ENCODE measurements at places on chromosomes 3 and 15. TPM values are rescaled to one million over a fixed set of nuclear protein-coding genes. Genes with fewer than 3 reads are reported as not detected.
A peak's percentile ranks its signal among the peaks of the same experiment; 100 is the strongest.

Gene SH3GL3
- not detected for total RNA-seq

Gene FOXB1
- total RNA-seq, result not detected

Gene IL20RB
- total RNA-seq, result 0.35 TPM

Gene GOLGA6A
- not detected for total RNA-seq

Gene KBTBD13
- total RNA-seq, result 9.4 TPM

Gene AMIGO3
- total RNA-seq, result not detected

Gene ICE2
- total RNA-seq, result 24.6 TPM

GRCh38 chr3:42159706-42160472 is 68.7 kb downstream of the TRAK1 start:
- peak; percentile 67 for DNase-seq

GRCh38 chr3:136624894-136625815 is 127.0 kb downstream of the STAG1 start:
- no peak for DNase-seq

DNA sequence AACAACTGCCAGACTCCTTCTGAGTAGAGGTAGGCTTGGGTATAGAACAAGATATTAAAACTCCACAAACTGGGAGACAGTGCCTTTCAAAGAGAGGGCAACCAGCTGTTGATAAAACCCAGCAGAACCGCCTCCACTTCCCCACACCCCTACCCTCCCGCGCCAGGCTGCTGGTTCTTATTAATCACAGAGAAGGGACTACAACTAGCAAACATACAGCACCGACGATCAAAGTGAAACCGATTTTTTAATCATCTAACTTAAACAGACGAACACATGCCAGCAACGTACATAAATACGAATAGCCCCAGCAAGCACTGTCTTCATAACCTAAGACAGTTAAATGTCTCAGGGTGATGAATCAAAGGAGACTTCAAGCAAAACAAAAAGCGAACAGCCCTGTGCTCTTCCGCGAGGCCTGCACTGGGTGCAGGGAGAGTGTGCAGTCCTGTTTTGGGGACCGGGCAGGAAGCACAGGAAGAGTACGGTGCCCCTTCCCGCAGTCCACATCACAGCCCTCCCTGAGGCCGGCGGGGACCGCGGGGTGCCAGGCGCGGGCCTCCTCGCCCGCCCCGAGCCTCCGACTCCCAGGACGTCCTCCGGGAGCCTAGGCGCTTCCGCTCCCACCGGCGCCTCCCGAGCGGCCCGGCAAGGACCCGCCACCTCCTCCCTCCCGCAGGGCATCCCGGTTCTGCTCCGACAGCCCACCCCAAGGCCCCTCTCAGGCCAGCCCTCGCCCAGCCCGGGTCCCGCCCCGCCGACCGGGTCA is 75.1 kb upstream of the VGLL4 start:
- DNase-seq, result peak; percentile 69

DNA sequence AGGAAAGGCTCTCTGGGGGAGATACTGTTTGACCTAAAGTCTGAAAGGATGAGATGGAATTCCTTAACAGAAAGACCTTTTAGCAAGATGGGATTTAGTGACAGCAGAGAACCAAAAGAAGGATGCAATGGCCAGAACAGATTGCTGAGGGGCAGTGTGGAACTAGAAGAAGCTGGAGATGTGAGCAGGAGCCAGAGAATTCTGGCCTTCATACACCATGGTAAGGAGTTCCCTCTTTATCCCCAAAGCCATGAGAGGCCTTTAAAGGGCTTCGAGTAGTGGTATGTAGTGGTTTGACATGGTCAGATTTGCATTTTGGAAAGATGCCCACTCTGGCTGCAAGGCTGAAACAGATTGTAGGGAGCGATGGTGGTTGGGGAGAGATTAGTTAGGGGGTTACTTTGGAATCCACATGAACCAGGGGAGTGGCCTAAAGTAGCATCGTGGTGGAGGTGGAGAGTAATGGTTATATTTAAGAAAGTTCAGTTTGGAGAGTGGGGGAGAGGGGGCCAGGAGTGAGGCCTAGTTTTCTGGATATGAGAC is 34.0 kb upstream of the NPHP3 start:
- no peak for DNase-seq

DNA sequence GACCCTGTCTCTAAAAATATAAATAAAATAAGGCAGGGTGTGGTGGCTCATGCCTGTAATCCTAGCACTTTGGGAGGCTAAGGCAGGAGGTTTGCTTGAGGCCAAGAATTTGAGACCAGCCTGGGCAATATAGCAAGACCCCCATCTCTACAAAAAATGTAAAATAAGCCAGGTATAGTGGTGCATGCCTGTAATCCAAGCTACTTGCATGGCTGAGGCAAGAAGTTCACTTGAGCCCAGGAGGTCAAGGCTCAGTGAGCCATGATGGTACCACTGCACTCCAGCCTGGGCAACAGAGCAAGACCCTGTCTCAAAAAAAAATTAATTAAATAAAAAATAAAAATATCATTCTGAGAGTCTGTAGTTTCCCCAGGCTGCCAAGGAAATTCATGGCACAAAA is 4.1 kb upstream of the JAGN1 start:
- no peak for DNase-seq

DNA sequence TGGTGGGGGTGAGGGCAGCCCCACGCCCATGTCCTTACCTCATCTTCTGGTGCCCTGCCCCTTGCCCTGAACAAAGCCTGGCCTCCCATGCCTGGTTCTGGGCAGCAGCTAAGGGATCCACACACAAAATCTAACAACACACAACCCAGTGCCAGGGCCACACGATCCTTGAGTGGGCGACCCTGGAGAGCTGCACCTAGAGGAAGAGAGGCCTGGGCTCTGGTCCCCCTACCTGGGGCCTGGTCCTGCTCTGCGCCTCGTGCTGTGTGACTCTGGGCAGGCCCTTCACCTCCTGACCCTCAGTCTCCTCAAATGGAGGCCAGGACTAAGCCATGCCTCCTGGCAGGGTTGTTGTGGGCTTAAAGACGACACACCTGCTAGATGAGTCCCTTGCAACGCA is 20.0 kb upstream of the C3orf22 start:
- DNase-seq, result no peak

DNA sequence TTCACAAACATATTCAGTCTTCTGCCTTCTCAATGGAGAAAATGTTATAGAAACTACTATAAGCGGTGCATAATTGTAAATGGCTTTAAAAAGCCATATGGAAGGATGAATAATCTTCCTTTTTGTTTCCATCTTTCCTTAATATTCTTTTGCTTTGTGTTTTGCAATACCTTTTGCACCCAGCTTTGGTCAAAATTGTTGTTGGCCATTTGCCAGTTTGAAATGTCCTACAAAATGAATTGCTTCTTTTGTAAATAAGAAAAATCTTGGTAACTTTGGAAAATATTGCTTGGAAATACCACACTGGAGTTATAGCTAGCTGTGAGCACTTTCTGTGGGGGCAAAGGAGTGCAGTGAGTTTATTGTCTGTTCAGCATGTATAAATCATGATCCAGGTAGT is 93.5 kb upstream of the NR2F2 start:
- no peak for DNase-seq

DNA sequence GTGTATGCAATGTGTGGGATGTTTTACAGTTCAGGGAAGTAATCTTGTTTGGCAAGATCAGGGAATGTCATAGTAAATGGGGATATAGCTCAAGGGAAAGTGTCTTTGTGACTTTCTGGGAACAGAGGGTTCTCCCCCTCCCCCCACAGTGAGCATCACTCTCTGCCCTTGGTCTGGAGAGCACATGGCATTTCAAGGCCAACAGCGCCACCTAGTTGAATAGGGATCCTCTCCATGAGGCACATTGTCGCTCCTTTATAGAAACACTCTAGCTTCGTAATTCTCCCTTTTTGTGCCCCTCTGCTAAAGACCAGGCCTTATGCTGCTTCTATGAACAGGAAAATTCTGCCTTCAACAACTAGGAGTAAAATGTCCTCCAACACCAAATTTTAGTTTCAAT is 37.1 kb upstream of the ARNT2 start:
- DNase-seq, result no peak

- DNase-seq, result no peak
These were observed 761.3 kb downstream of the AGBL1 start for GRCh38 chr15:86840996-86841395.

- DNase-seq, result no peak
These were observed 16.9 kb upstream of the MEX3B start for GRCh38 chr15:82062479-82063454.

DNA sequence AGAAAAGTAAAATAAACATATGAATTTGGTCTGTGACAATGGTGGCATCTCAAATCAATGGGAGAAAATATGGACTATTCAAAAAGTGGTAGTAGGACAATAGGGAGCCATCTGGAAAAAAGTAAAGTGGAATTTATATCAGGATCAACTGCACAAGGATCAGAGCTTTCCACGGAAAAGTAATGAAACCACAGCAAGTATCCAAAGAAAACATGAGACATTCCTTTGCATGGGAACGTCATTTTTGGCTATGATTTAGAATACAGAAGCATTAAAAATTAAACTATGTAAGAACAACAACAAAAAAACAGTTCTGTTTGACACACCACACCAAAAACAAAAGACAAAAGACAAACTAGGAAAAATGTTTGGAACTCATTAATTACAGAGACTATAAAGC is 18.7 kb downstream of the CRBN start:
- DNase-seq, result no peak

DNA sequence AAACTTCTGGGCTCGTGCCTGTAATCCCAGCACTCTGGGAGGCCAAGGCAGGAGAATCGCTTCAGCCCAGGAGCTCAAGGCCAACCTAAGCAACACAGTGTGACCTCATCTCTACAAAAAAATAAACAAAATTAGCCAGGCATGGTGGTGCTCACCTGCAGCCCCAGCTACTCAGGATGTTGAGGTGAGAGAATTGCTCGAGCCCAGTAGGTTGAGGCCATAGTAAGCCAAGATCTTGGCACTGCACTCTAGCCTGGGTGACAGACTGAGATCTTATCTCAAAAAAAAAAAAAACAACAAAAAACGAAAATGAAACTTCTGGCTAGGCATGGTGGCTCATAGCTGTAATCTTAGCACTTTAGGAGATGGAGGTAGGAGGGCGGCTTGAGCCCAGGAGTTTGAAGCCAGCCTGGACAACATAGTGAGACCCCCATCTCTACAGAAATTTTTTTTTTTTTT is 53.7 kb downstream of the PIK3CB start:
- DNase-seq, result no peak

DNA sequence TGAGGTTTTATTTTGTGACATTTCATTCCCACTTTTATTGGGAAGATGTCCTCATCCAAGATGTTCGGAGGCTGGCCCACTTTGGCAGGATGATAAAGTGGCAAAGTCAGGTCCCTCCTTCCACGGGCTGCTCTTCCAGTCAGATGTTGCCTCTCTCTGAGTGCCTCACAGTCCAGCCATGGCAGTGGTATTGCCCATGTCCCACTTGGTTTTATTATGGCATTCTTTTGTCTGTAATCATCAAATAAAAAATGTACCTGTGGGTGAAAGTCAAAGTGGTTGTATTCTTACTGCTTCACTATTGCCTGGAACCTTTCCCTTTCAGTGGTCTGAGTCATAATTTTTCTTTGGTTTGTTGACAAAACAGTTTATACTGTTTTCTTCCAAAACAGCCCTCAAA is 20.2 kb downstream of the ARNT2 start:
- no peak for DNase-seq

GRCh38 chr15:27058939-27059338 is 88.0 kb downstream of the GABRG3 start:
- no peak for DNase-seq

DNA sequence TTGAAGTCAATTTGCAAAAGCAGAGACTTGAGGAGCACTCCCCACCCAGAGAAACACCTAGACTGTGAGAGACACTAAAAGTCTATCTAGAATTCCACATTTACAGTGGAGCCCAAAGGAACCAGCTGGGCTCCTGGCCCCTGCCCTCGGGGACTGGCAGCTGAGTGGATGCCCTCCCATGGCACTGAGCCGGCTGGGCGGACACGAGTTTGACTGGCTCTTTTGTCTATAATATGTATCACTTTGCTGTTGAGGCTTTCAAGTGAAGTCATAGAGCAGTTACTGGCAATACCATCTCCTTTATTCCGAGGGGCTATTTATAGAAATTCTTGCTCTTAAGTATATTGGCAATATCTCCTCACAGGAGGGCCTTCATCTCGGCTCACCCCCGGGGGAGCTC is 65.8 kb upstream of the TNFAIP8L3 start:
- DNase-seq, result no peak

DNA sequence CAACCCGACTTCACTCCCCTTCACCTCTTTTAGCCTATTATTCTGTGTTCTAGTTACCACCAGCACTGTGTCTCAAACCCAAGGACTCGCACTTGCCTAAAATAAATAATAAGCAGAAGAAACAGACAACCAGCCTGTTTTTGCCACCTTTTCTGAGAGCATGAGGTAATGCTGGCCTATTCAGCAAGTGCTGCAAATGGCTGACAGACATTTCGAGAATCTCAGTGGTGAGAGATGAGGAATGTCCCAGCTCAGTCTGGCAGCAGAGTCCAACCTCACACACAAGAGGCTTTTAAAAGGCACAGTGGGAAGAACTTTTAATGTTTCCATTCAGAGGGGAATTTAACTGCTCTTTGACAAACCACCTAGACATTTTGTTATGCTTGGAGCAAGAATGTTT is 143.3 kb upstream of the GMNC start:
- no peak for DNase-seq

DNA sequence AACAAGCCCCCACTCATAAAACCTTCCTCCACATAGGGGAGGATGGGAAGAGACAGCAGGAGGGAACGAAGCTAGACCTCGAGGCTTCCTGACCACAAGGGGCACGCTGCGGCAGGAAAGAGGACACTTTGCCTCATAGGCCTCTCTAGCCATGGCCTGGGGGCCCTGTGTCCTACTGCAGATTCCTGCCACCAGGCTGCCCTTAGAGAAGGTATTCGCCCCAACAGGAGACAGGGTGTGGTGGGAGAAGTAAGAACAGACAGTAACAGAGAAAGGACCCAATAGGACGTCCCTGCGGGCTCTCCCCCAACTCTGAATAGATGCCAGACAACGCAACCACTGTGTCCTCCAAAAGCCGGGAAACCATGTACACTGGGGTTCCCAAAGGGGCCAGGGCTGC is 36.8 kb downstream of the ADCY5 start:
- no peak for DNase-seq

GRCh38 chr3:26099692-26100091 is 309.8 kb downstream of the OXSM start:
- DNase-seq, result no peak

GRCh38 chr3:122253581-122253980 is 70.1 kb downstream of the CASR start:
- DNase-seq, result no peak

GRCh38 chr3:32282578-32283154 is 44.2 kb downstream of the CMTM8 start:
- no peak for DNase-seq

GRCh38 chr15:70632491-70633102 is 130.8 kb downstream of the UACA start:
- no peak for DNase-seq

GRCh38 chr15:83207660-83208366 is at the start of gene HDGFL3:
HDGFL3 (minus strand) TSS chr15:83207823; CDS start chr15:83207414, 409 bp downstream.
- DNase-seq, result peak; percentile 75

- no peak for DNase-seq
These were observed 26.9 kb upstream of the CACNA2D2 start for GRCh38 chr3:50530001-50530970.

All from Right ventricle myocardium superior (tissue), 1 donor.